ENCODE measurements at places on chromosomes 1 and 21.

DNA sequence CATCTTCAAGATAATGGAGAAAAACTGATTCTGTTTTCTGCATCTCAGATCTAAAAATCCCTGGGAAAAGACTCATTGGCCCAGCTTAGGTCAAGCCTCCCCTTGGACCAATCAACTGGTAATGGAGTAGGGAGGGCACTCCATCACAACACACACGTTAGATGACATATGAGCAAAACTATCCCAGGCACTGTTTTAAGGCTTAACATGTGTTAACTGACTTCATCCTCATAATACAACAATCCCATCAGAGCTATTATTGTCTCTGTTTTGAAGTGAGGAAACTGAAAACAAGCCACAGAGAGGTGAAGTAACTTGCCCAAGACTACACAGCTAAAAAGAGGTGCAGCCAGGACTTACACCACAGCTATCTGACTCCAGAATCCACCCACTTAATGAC, 14.7 kb upstream of the CITED4 start:
- DNase-seq = no peak

GRCh38 chr1:39391691-39392679, 99.5 kb upstream of the BMP8A start:
- DNase-seq = peak; percentile 95

DNA sequence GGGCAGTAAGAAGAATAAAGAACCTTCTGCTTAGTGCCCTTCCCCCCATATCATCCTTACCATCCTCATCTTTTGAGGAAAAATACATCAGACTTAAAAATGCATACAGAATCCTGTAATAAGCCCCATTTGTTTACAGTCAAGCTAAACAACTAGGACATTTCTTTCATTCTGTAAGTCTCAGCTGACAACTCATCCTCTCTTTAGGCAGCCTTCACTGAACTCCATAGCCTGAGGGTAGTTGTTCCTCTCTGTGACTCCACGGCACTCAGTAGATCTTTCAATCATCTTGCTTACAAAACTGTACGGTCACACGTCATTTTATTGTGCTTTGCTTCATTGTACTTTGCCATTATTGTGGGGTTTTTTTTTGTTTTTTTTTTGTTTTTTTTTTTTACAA, 82.5 kb downstream of the NRIP1 start:
- DNase-seq = no peak

- peak; percentile 38 for DNase-seq
These were observed 32.1 kb upstream of the DDAH1 start for GRCh38 chr1:85496941-85497582.

GRCh38 chr1:55571767-55572166, 356.6 kb upstream of the USP24 start:
- DNase-seq = no peak

GRCh38 chr21:44395260-44395659, 41.8 kb downstream of the TRPM2 start:
- no peak for DNase-seq

DNA sequence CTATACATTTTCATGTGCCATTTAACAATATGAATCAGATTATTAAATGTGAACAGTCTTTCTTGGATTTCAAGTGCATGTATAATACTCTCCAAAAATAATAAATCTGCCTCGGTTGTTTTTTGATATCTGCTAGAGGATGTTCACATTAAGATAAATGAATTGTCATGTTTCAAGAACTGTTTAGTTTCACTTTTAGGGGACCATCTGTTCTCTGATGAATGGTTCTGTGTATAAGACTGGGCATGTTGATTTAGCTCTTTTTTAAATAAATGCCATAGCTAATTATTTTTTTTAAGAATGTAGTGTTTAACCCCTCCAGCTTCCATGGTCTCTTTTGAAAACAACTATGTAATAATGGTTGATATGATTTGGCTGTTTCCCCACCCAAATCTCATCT, 1245.1 kb upstream of the ADGRL4 start:
- DNase-seq = no peak
